Activated naive CD4-positive, alpha-beta T cell treated with anti-CD3 and anti-CD28 coated beads for 36 hours (primary cell): ENCODE measurements at places on chromosomes 1 and 21. TPM values are rescaled to one million over a fixed set of nuclear protein-coding genes. Genes with fewer than 3 reads are reported as not detected.

- DNase-seq = peak; percentile 22
Measured at GRCh38 chr1:230067419-230067870, 407 bp downstream of the GALNT2 start.

DNA sequence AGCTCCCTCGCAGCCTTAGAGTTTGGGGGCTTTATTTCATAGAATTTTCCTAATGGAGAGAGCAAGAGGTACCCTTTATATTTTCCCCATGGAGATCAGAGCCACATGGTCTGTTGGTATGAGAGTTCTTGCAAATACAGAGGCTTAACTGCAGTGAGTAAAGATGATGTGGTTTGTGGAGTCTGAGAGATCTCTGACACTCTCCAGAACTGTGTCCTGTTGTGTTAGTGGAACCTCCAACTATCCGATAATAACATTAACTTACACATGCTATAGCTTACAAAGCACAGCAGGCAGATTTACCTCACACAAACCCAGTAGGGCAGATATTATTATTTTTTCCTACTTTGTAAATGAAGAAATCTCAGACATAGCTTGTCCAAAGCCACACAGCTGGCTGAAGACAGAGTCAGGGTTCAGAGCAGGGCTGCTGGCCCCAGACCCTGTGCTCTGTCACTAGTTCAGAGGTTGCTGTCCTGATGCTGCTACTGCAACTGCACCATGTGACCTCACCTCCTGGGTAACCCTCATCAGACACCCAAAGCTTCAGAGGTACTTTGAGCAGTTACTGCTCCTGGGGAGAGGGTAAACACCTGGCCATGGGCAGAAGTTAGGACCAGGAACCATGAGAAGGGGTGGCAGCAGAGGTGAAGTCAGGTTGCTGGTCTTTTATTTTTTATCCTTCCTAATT lies 384.8 kb upstream of the PROX1 start:
- no peak for DNase-seq

GRCh38 chr1:111727056-111727455 lies 12.1 kb downstream of the INKA2 start:
- no peak for DNase-seq

GRCh38 chr1:248702714-248703113 lies at the start of gene OR14I1:
Gene OR14I1, minus strand, starts transcription at chr1:248702766.
- no peak for DNase-seq

GRCh38 chr1:67651031-67651430 lies 34.0 kb upstream of the GADD45A start:
- no peak for DNase-seq

The IL10RB gene
- 23.9 TPM for total RNA-seq

DNA sequence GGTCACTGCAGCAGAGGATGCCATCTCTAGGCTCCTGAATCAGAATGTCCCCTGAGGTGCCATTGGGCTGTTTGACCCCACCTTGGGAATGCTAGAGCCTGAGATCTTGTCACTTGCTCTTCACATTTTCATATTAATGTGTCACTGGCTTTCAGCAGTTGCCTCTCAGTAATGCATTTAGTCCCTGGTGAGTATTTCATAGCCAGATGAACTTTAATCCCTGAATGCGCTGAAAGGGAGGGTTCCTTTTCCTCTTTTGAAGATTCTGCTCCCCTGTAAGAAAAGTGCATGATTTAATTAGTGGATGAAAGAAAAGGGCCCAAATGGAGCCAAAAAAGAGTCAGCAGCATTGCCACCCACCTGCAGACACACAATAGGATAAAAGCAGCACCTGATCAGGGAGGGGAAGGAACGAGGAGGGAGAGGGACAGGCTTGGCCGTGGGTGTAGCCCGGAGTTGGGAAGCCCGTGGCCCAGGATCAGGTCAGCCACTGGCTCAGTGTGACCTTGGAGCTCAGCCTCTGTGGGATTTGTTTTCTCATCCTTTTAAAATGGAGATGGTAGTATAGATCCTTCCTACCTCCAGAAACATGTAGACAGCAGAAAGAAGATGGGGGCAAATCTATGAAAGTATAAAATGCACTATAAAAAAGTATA lies 31.1 kb downstream of the ROR1 start:
- no peak for DNase-seq

DNA sequence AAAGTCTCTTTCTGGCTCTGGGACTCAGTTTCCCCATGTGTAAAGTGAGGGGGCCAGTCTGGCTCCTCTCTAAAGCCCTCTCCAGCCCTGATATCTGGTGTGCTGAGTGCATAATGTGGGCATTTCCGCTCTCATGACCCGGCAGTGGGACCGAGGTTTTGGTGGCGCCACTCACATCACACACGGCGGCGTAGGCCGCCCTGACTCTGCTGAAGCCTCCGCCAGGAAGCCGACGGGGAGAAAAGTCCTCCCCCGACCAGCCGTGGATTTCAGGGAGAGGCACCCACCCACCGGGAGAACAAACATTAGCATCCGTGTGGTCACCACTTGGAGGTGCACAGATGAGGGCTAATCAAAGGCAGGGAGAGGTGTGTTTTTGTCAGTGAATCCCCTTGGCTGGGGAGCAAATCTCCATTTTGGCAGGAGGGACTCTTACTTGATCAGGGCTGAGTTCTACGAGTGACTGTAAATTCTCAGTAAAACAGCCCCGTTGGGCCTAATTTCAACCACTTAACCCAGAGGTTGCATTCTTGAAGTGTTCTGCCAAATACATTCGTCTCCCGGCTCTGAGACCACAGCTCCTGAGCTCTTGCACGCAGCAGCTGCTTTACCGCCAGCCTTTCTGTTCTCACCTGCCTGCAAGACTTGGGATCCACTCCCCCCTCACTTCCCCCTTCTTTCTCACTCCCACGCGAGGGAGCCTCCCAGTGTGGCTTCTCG lies 118.2 kb downstream of the FOXD2 start:
- DNase-seq = no peak

The HSD3B2 gene
- not detected for total RNA-seq

- no peak for DNase-seq
Measured at GRCh38 chr21:26117324-26117971, 53.1 kb downstream of the APP start.

- DNase-seq = no peak
Measured at GRCh38 chr1:29700491-29700890, 464.2 kb downstream of the PTPRU start.

The MTARC1 gene
- not detected for total RNA-seq

- DNase-seq = peak; percentile 77
Measured at GRCh38 chr21:43921979-43922945, 57.2 kb downstream of the AGPAT3 start.

GRCh38 chr1:172993640-172994039 lies 57.1 kb downstream of the TNFSF18 start:
- DNase-seq = no peak

DNA sequence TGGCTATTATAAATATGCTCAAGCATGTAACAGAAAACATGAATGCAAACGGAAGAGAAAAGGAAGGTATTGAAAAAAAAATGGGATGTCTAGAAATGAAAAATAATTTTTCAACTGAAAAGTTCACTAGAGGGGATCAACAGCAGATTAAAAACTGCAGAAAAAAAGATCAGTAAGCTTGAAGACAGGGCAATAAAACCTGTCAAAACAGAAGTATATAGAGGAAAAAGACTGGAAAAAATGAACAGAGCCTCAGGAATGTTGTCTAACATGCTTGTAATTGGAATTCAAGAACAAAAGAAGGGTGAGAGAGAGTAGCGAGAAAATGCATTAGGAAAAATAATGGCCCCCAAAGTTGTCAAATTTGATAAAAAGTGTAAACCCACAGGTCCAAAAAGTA lies 29.6 kb downstream of the CRYAA start:
- no peak for DNase-seq

- DNase-seq = no peak
Measured at GRCh38 chr1:89876463-89876862, 55.6 kb downstream of the LRRC8D start.

The DEPDC1 gene
- 18.3 TPM for total RNA-seq

DNA sequence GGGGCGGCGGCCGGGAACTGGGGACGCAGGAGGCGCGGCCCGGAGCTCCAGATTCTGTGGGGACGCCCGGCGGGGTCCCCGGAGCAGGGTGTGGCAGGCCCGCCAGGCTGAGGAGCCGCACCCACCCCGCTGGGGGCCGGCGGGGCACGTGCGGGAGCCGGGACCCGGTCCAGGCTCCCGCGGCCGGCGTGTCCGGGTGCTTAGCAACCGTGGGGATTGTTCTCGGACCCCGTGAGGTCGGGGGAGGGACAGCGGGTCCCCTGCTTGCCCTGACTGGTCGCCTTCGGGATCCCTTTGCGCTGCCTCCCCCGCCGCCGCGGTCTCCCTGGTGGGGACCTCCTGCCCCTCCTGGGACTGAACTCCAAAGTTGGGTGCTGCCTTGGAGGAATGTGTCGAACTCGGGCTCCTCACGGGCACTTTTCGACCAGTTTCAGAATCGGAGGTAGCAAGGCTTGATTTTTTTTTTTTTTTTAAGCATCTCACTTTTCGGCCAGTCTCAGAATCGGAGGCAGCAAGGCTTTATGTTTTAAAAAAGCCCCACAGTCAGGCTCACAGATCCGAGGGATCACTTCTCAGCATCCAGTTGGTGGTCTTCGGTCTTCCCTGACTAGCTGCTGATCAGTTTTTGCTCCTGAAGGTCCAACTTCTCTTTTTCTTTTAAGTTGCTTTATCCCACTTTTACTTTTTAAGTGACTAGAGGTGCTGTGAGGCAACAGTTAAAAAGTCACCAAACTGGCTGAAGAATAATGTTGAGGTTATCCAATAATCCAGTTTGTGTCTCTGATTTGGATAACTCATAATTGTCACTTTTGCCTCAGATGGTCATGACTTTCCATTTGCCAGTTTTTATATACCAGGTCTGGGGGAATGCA lies 648 bp downstream of the FAM76A start:
- peak; percentile 42 for DNase-seq

DNA sequence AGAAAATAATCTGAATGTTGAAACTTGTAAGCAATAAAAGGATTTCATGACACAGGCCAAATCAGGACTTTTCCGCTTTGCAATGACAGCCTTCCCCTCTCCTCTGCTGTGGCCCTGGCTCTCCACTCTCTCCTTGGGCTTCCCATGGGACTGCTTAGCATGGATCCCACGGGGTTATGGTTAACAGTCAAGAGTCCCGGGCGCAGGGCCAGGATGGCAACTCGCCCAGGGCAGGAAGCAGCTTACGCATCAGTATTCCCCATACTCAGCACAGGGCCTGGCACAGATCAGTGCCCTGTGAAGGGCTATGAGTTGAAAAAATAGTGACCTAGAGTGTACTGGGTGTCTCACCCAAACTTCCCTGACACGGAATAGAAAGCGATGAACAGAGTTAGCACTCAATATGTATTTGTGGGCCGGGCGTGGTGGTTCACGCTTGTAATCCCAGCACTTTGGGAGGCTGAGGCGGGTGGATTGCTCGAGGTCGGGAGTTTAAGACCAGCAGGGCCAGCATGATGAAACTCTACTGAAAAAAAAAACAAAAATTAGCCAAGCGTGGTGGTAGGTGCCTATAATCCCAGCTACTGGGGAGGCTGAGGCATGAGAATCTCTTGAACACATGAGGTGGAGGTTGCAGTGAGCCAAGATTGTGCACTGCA lies 29.1 kb upstream of the GRHL3 start:
- DNase-seq = no peak

The MRAP gene
- total RNA-seq = not detected

The PADI3 gene
- not detected for total RNA-seq

DNA sequence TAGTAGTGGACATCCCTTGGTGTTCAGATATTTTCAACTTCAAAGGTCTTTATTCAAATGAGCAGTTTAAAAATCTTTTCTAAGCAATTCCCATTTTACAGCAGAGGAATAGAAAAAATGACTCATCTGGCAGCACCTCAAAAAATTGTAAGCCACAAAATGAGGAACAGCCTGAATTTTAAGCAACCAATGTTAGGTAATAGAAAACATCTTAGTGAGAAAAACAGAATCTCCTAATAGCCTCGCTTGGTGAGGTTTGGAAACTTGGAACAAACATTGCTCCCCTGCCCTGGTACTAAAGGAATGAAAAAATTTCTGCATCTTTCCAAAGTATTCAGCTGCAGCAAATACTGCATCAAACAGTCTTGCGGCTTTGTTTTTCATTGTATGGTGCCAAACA lies 264.4 kb downstream of the NTNG1 start:
- no peak for DNase-seq

DNA sequence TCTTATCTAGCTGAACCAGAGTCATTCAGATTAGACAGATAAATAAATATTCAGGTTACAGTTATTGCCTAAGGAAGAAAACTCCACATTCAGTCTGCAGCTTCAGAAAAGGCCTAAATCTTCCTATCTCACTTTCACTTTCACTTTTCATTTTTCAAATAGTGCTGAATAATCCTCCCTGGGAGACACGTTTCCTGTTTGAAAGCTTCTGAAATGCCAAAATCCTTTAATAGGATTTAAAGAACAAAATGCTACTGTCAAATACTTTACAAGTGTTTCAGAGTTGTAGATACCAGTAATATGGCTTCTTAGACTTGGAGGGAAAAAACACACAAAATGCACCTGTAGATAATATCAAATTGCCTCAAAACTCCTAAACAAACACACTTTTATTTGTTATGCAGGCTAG lies 3.9 kb downstream of the PSMB2 start:
- no peak for DNase-seq

DNA sequence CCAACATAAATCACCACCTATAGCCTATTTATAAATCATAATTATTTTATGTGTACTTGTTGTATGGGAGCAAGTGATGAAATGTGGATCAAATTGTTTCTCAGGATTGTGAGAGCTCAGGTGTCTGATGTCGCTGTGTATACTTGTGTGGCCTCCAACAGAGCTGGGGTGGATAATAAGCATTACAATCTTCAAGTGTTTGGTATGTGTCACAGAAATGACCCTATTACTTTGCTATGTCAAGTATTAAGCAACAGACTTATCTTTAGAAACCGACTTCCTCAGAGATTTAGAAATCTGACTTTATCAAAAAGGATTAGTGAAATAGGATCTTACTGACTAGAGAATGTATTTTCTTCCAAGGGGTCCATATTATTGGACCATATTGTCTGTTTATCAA lies 280.9 kb downstream of the TPR start:
- DNase-seq = no peak

The IL19 gene
- not detected for total RNA-seq

DNA sequence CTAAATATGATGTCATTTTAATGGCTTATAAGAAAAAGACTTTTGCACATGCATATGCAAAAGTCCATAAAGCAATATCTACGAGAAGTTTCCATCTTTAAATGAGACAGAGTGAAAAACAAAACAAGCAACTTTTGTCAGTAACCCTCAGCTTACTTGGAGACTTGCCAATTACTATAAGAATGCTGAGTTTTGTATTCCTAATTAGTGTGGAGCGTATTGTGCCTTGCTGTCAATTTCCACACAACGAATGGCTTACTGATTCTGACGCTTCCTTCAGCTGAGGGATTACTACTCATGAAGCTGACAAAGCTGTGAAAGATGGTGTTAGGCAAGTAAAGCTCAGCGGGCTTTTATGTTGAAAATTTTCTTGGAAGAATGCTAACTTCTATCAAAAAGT lies 440.4 kb upstream of the ADAMTS5 start:
- DNase-seq = no peak

The CCSAP gene
- 4.9 TPM for total RNA-seq

- no peak for DNase-seq
Measured at GRCh38 chr1:19300211-19300610, 11.6 kb upstream of the AKR7A3 start.

The NGF gene
- not detected for total RNA-seq

The SMPDL3B gene
- 0.52 TPM for total RNA-seq

GRCh38 chr1:231803353-231803752 lies 176.8 kb downstream of the DISC1 start:
- DNase-seq = no peak

- DNase-seq = no peak
Measured at GRCh38 chr1:206851341-206852010, 13.9 kb upstream of the IL20 start.

GRCh38 chr21:25809013-25809412 lies 74.2 kb downstream of the GABPA start:
- peak; percentile 45 for DNase-seq

The ASCL5 gene
- not detected for total RNA-seq

GRCh38 chr1:244800821-244801220 lies 34.6 kb upstream of the COX20 start:
- no peak for DNase-seq
